Activated T-helper 1 cell treated with anti-CD3 and anti-CD28 coated beads, Interleukin-12 subunit alpha, Interleukin-12 subunit beta, Interleukin-2, Interleukin-4 antibody, amounts not matched to agents 30 ng/mL and 10 ng/mL and 1 ng/mL, durations not matched to agents 14 hours and 24 hours and 36 hours (primary cell): ENCODE measurements at places on chromosomes 1 and 21.

DNA sequence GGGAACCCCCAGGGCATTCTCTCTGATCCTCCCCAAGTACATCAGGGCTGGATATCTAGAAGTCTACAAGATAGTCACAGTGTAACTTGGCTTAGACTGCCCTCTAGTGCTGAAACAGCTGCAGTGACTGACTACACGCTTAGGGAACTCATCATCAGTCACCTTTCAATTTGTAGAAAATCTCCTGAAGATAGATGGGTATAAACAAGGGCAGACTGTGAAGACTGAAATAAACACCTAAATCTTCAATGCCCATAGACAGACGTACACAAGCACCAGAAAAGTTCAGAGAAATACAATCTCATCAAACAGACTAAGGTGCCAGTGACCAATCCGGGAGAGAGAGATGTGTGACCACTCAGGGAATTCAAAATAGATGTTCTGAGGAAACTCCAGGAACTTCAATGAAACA lies 46.6 kb downstream of the PACC1 start:
- H3K27ac ChIP-seq: no peak overlapping the region
- no peaks in the 10 kb centered on the region for H3K27me3 ChIP-seq
- no peaks in the 10 kb centered on the region for H3K4me1 ChIP-seq
- peak; percentile 48 for DNase-seq
- H3K36me3 ChIP-seq: peaks cover 28% of the 10 kb centered on the region

DNA sequence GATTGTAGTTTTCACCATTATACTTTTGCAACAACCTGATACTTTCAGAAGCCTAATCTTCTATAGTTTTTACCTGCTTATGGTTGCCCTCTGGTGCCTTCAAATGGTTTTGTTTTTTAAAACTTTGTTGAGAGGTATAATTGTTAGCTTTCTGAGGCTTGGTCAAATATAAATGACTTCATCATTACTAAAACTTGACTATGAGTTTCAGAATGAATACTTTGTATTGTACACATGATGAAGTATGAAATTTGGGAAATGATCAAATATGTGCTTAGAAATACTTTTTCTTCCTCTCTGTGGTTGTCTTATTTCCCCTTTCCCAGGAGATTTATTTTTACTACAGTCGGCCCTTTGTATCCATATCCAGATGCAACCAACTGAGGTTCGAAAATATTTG lies 151.8 kb upstream of the B3GALT2 start:
- DNase-seq: no peak
- no peaks in the 10 kb centered on the region for H3K36me3 ChIP-seq
- no peak overlapping the region for H3K4me3 ChIP-seq
- H3K4me1 ChIP-seq: peaks cover 7% of the 10 kb centered on the region
- H3K27me3 ChIP-seq: peaks cover 4% of the 10 kb centered on the region

DNA sequence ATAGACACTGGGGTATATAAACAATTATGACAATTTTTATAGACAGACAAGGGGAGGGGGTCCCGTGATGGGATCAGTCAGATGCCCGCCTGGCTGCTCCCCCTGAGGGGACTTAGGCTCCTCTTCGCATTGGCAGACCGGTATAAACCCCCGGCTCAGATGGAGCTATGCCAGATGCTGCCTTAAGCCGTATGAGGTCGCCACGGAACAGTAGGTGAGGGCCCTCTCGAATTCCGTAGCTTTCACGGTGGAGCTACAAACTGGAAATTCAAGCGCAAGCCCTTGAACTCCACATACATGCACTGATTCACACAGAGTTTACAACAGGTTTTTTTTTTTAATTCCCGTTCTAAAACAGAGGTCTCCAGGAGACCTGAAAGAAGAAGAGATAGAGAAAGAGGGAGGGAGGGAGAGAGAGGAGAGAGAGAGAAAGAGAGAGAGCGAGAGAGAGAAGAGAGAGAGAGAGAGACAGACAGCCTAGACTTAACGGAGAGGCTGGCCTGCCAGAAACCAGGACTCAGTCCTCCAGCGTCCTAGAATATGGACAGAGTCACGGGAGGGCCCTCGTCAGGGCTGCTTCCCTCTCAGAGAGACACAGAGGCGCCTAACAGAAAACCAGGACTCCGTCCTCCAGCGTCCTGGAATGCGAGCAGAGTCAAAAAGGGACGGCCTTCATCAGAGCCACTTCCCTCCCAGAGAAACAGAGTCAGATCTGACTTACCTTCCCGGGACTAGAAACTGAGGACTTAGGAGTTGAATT lies 24.4 kb upstream of the TMEM54 start:
- peaks cover 38% of the 10 kb centered on the region for H3K27me3 ChIP-seq
- no peak overlapping the region for H3K27ac ChIP-seq

DNA sequence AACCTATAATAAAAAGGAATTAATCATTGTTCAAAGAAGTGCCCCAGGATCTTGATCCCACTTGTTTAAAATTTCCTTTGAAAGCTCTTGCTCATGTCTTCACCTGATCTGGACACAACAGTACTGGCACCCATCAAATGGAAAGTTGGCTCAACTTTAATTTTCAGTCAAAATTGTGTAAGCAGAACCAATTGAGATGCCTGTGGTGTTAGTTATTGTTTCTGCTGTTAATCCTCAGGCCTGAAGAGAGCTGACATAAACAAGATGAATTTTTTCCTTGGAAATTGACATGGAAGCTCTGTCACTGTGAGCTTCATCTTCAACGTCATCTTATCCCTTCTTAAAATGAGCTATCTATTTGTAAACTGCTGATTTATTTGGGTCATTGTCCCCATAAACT lies 88.3 kb upstream of the TNFSF4 start:
- H3K27ac ChIP-seq: no peak overlapping the region

DNA sequence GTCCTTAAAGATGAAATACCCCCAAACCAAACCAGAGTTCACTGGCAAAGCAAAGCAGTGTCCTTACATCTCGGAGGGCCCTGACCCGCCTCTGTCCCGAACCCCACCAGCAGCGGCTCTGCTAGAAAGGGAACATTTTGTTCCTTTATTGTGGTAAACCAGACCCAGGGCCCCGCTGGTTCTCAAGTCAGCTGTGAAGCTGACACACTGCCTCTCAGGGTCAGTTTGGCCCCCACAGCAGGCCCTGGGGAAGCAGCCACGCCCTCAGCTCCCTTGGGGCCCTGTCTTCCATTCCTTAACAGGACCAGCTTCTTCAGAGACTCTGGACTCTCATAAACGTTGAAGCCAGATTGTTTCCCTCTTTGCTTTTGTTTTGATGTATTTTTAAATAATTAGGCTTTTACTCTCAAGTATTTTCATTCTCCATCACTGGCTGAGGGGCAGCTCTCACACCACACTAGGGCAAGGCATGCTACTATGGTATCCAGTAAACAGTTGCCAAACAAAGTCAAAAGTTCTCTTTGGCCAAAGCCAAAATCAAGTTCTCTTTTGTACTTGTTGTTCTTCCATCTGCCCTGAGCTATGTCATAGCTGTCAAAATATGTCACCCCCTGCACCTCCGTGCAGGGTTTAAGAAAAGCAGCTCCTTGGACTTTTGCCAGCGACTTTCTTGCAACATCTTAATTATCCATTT lies 61.1 kb upstream of the ANGPTL1 start:
- no peak for DNase-seq
- H3K27ac ChIP-seq: no peak overlapping the region
- H3K4me1 ChIP-seq: no peaks in the 10 kb centered on the region
- no peaks in the 10 kb centered on the region for H3K36me3 ChIP-seq
- no peak overlapping the region for H3K4me3 ChIP-seq
- H3K27me3 ChIP-seq: peaks cover 7% of the 10 kb centered on the region

DNA sequence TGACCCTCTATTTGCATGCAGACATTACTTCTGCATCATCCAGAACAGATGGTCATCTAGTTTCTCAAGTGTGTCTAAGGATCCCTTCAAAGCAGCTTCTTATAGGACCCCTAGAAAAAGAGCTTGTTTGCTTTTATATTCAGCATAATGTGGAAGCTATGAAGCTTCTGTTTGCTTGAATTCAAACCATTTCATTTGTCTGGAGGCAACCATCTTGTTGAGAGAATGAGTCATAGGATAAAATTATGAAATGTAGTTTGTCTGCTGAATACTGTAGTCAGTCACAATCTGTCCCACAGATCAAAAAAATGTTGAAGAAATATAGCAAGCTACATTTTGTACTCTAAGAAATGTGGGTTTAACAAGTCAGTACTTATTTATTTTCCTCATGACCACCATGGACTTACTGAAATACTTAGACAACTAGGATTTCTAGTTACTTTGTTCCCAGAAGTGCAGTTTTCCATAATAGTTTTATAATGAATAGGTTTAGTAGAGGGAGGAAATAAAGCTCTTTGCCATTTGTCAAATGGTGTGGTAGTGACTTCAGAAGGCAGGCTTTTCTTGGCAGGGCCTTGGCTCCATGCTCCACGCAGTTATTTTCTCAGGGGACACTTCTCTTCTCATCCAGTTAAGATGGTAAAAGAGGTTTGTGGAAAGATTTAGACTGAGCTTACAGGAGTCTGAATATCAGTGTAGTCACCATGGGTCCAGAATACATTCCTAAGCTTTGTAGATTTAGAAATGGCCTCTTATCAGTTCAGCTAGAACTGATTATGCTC lies 74.8 kb upstream of the DEPDC1 start:
- no peaks in the 10 kb centered on the region for H3K27me3 ChIP-seq
- no peaks in the 10 kb centered on the region for H3K4me1 ChIP-seq
- H3K27ac ChIP-seq: no peak overlapping the region
- H3K36me3 ChIP-seq: no peaks in the 10 kb centered on the region
- DNase-seq: no peak

DNA sequence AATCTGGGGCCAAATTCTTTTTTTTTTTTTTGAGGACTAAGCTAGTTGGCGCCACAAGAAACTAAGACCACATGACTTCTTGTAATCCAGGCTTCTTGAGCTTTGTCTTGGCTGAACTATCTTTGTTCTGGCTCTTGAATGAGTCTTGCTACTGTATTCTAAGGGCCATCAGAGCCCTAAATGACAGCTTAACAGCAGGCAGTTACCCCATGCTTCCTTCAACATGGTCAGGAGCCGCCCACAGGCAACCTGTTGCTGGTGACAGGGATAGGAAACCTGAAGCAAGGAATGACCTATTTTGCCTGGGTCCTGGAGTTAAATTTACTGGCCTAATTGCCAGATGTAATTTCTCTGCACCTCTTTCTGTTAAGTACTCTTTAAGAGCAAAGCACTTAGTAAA lies 188.2 kb upstream of the PLXNA2 start:
- no peak for DNase-seq
- H3K4me3 ChIP-seq: no peak overlapping the region
- H3K4me1 ChIP-seq: no peaks in the 10 kb centered on the region

DNA sequence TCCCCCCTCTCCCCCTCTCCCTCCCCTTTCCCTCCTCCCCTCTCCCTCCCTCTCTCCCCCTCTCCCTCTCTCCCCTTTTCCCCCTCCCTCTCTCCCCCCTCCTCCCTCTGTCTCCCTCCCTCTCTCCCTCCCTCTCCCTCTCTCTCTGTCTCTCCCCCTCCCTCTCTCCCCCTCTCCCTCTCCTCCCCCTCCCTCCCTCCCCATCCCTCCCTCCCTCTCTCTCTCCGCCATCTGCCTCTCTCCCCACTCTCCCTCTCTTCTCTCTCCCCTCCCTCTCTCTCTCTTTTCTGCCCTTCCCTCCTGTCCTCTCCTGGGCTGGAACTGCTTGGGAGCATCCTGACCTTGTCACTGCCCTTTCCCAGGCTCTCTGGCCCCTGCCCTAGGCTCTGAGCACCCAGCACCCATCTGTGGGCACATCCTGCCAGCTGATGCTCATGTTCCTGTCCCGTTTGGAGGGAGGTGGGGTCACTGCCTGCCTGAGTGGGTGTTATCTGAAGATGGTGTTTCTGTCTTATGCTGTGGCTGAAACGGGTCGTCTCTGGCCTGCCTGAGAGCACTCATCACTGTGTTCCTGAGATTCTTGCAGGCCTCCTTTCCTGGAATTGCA lies 10.8 kb downstream of the FTCD start:
- H3K27ac ChIP-seq: peak overlapping the region; percentile 70
- H3K4me1 ChIP-seq: peaks cover 8% of the 10 kb centered on the region
- no peak overlapping the region for H3K4me3 ChIP-seq
- no peaks in the 10 kb centered on the region for H3K27me3 ChIP-seq
- H3K36me3 ChIP-seq: no peaks in the 10 kb centered on the region
- no peak for DNase-seq

GRCh38 chr1:76274302-76274701 lies 199.8 kb downstream of the ST6GALNAC3 start:
- no peaks in the 10 kb centered on the region for H3K36me3 ChIP-seq
- H3K4me1 ChIP-seq: peaks cover 44% of the 10 kb centered on the region
- H3K4me3 ChIP-seq: no peak overlapping the region
- DNase-seq: no peak
- peaks cover 1% of the 10 kb centered on the region for H3K27me3 ChIP-seq

DNA sequence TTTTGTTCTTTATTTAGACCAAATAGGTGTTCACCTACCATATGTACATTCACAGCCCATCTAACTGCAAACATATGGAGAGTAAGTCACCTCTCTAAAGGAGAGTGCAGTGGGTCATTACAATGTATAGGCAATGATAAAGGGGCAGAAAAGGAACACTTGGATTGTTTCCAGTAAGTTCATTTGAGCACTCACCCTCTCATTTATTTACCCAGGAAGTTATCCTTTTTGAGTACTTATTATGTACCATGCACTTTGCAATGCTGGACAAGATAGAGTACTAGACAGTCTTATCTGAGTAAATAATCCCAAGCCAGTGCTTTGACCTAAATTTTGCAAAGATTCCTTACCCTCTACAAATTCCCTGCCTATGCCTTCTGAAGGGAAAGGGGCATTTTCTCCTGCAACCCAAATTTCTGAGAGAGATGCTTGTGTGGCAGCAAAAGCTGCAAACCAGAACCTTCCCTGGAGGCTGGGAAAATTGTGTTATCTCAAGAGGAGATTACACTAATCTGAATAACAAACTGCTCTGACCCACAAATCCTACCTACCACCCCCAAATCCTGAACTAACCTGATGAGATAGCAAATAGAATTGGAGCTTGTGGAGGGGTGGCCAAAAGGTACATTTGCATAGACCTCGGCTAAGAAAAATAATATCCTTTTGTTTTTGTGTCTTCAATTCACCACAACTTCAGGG lies 18.6 kb upstream of the RGS8 start:
- H3K4me1 ChIP-seq: no peaks in the 10 kb centered on the region
- DNase-seq: no peak
- H3K36me3 ChIP-seq: no peaks in the 10 kb centered on the region
